ENCODE measurements at places on chromosomes 5 and 9.

GRCh38 chr9:136017289-136018190 is 56.4 kb upstream of the UBAC1 start:
- no peak for DNase-seq

DNA sequence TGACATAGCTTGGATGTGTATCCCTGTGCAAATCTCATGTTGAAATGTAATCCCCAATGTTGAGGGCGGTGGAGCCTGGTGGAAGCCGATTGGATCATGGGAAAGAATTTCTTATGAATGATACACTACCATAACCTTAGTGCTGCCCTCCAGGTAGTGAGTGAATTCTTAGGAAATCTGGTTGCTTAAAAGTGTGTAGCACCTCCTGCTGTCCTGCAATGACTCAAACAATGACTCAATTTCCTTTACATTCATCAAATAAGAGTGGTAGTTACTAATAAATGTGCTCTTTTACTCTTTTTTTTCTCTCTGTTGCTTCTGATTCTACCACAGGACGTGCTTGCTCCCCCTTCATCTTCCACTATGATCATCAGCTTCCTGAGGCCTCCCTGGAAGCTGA is 1696.0 kb upstream of the CDH9 start:
- no peak for DNase-seq

DNA sequence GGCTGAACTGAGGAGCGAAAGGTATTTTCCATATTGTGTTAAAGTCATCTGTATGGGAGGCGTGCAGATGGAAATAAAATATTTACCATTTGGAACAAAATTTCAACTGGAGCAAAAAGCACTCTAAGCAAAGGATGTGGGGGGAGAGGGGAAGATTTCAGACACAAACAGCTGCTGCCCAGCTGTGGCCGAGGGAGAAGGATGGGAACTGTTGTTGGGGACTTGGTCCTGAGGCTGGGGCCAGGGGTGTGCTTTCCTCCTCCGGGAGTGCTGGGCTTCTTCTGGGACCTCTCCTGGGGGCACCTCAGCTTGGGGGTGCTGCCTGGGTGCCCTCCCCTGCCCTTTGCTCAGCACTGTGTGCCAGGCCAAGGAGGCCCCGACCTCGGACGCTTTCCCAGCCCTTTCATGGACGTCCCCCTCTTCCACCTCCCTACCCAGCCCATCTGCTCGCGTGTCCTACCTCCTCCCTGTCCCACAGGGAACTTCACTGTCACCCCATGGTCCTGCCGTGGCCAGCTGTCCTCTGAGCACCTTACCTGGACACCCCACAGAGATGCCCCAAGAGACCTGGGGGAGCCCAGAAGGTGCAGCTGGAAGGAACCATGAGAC is 101.9 kb upstream of the COL5A1 start:
- no peak for DNase-seq

GRCh38 chr5:148306446-148306845 is 5.8 kb upstream of the SPINK7 start:
- no peak for DNase-seq

DNA sequence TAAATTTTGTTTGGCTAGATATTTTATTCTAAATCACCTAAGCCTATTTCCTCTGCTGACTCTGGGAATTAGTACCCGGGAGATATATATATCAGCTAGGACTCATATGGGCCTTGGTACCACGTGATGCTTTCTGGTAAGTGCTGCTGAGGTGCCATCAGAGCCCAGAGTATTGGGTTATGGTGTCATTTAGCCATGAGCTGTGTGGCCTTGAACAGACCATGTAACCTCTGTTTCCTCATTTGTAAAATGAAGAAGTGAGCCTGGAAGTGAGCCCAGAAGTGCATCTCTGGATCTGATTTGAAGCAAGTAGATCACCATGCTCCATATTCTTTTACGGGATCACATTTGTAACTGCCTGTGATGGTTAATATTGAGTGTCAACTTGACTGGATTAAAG is 126.1 kb downstream of the GPBP1 start:
- no peak for DNase-seq

GRCh38 chr9:19199012-19199411 is 31.5 kb upstream of the DENND4C start:
- DNase-seq = no peak

DNA sequence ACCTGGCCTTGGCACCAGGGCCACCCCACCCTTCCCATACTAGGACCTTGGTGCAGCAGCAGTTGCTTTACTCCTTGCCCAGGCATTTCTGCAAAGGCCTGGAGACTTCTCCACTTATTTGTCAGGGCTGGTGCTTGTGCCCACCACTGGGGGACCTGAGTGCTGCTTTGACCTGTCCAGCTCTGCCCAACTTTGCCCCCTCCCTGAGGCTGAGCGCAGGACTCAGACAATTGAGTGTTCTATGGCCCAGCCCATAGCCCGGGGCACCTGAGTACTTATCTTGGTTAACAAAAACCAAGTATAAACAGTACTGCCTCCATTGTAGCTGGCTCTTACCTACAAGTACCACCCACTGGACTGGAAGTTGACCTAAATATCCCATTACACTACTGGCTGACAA is 406.1 kb upstream of the CHD1 start:
- DNase-seq = no peak

DNA sequence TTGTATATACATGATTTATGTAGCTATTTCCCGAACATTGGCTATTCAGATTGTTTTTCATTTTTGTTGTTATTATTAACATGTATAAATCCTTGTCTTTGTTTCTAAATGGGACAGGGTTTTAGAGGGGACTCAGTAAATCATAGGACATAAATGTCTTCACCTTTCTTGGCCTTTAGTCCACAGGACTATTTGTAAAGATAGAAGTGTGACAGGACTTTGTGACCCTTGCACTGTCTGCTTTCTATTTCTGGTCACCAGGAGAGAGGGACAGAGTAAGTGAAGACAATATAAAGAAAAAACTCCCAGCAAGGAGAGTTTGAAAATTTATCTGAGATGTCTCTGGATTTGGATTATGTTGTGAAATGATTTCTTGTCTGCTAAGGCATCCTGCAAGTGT is 78.6 kb upstream of the GOLM1 start:
- no peak for DNase-seq

DNA sequence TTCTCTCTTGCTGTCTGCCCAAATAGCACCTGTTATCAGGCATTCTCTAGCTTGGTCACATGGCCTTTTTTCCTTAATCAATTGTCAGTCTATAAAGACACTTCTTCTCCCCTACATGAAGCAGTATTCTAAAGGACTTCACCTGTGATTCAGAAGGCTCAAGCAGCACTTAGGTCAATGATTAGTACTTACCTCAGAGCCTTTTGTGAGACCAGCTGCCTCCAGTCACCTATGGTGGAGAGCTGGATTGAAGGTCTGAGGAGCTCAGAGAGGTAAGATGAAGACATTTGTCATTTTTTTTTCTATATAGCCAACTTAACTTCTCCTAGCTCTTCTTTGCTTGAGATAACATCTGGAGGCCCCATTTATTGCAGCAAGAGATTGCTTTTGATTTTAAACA is 278.3 kb upstream of the PCSK5 start:
- DNase-seq = no peak

All from stimulated activated CD8-positive, alpha-beta memory T cell treated with anti-CD3 and anti-CD28 coated beads, Interleukin-4, amount 100 ng/mL, for 4 hours (primary cell).